Activated CD4-positive, CD25-positive, alpha-beta regulatory T cell (primary cell): ENCODE measurements at places on chromosomes 2 and 18.

GRCh38 chr2:99864561-99865553 lies 277.5 kb downstream of the AFF3 start:
- no peak for DNase-seq

DNA sequence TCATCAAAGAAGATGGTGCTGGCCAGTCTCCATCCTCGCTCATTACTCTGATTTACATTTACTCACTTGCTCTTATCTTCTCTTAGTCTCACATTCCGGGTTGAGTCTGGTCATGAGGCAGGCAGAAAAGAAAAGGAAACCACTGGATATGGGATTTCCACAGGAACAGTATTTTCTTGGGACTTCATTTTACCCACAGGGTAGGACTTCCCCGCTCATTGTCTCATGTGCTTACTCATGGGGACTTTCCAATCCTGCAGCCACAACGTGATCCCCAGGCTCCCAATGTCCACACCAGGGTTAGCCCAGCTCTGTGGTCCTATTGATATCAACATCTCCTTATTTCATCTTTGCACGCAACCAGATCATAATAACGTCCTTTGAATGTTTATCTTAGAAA lies 373.8 kb downstream of the TMEM182 start:
- DNase-seq, result no peak

DNA sequence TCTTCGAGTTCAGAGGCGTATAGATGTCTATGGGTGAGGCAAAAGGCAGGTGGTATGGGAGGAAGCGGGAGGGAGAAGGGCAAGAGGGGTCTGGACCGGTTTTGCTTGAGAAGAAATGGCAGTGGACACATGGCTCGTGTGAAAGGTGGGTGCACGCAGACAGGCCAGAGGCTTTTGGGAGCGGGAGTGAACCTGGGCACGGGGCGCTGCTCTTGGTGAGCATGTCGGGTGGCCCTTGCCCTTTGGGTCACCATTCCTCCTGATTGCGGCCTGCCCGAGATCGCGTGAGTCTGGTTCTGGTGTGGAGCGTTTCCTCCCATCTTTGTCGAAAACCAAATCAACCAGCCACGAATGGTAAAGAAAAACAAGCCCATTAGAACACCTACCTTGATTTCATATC lies 12.6 kb downstream of the LDLRAD4 start:
- no peak for DNase-seq

- no peak for DNase-seq
Observed at GRCh38 chr2:160433466-160434140, 60.0 kb downstream of the RBMS1 start.

DNA sequence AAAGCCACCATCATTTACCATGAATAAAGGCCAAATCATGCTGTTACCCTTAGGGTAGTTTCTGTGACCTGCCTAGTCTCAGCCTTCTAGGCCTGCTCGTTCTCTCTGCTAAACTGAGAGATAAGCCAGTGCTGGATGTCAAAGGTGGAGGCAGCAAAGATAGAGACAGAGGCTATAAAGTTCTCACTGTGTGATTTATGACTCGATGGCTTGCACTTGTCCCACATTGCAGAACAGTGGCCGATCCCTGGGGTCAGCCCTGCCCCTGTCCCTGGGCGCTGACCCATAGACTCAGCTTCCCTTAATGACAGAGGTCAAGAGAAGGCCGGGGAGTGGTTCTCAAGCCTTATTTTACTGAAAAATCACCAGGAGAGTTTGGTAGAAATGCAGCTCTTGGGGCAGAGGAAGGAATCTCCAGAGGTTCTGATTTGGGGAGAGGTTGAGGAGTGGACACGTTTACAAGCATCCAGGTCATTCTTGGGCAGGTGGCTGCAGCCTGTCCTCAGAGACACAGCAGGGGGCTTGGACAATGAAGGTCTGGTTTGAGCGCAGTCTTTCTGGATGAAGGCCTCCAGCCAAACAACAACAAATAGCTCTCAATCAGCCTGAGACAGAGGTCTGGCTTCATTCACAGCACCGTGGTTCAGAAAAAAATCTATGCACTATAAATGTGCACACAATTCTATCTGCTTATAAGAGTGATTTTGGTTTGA lies 143.5 kb downstream of the ACKR3 start:
- no peak for DNase-seq

DNA sequence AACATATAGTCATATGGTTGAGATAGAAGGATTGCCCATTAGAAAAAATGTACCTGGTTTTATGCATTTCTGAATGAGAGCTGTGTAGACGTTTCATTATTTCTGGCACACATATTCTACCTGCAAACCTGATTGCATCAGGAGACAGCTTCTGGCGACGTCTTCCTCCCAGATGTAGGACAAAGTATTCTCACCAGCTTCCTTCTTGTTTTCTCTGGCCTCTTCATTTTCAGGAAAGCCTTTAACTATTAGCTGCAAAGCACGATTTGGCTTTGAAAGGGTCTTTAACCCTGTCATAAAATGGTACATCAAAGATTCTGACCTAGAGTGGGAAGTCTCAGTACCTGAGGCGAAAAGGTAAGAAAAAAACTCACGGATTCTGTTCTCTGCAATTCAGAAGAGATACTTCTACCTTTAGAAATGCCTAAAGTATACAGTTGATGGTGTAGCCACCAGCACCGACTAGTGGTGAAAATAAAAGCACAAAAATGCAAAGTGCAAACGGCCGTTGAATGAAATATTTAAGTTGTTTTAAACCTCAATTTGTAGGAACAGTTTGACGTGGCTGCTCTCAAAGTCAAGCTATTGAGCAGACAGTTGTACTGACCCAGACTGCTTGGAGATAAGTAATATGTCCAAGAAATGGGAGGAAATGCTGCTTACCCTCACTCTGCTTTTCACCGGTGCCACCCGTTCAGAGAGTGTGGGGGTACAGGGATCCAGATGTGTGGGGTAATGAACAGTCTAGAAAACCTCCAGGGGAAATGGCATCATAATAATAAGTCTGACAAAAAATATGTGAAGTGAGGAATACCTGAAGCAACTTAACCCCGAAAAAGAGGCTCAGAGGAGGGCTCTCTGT lies 20.2 kb downstream of the IL18RAP start:
- DNase-seq, result peak; percentile 9

DNA sequence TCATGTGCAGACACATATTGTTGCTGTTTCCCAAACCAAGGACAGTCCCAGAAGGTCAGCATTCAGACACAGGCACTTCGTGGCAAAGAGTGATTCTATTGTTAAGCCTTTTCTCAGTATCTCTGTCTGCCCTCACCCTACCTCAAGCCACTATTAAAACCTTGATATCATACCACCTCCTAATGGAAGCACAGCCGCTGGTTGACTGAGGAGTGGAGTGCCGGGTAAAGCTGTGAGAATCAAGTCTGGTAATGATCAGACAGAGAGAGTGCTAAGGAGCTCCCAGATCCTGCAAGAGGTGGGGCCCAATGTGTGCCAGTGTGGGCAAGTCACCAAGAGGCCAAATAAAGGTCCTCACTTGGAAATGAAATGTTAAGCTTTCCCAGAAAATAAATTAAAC lies 819.5 kb downstream of the BCL11A start:
- DNase-seq, result no peak

- DNase-seq, result no peak
Observed at GRCh38 chr18:26565514-26565913, 17.2 kb upstream of the KCTD1 start.

DNA sequence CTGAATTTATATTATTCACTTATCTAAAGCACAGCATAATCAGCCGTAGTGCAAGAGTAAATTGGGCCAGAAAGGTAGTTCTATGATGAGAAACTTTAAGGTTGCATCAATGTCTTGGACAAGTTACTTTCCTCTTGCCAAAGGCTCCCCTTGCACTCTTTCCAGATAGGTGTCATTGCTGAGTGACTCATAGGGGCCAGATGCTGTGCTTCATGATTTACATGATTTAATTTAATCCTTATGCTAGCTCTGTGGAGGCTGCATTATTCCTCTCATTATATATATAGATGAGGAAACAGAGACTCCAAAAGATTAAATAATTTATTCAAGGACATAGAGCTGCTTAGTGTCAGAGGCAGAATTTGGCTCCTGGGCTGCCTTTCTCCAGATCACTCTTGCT lies 5.0 kb downstream of the CFAP221 start:
- no peak for DNase-seq

DNA sequence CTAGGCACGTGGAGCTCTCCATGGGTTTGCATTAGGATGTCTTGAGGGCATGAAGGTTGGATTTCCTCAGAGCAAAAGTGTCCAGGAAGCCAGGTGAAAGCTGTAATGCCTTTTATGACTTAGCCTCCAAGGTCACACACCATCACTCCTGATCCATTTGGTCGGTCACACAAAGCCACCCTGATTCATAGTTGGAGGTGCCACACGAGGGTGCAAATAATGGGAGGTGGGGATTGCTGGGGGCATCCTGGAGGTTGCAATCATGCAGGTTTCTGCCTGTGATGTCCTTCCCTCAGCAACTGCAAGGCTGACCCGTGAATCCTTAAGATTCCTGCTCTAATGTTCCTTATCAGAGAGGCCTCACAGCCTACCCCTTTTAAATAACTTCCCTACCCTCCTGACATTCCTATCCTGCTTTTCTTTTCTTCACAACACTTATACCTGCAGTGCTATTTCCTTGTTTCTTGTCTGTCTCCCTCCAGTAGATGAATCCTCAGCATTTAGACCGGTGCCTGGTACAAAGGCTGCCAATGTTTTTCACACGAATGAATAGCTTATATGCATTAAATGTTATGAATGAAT lies 97.1 kb downstream of the LIPG start:
- DNase-seq, result no peak

GRCh38 chr2:218981390-218981880 lies 3.5 kb downstream of the FEV start:
- no peak for DNase-seq

GRCh38 chr2:10700078-10700803 lies 10.5 kb upstream of the NOL10 start:
- no peak for DNase-seq

- DNase-seq, result no peak
Observed at GRCh38 chr2:230650585-230651137, 62.0 kb upstream of the CAB39 start.
